ENCODE measurements at places on chromosomes 3 and 15. TPM values are rescaled to one million over a fixed set of nuclear protein-coding genes. Genes with fewer than 3 reads are reported as not detected.

Gene ACAN
- total RNA-seq, result under 0.01 TPM

Gene GOLGA6D
- total RNA-seq, result not detected

Gene IQCF5
- total RNA-seq, result not detected

Gene CYP19A1
- 0.11 TPM for total RNA-seq

Gene BCL2A1
- 0.09 TPM for total RNA-seq

Gene ASB14
- total RNA-seq, result not detected
